ENCODE measurements at places on chromosomes 4 and X. TPM values are rescaled to one million over a fixed set of nuclear protein-coding genes. Genes with fewer than 3 reads are reported as not detected.

- DNase-seq, result peak; percentile 32
These were observed 57.8 kb downstream of the KIAA0232 start for GRCh38 chr4:6840062-6840976.

DNA sequence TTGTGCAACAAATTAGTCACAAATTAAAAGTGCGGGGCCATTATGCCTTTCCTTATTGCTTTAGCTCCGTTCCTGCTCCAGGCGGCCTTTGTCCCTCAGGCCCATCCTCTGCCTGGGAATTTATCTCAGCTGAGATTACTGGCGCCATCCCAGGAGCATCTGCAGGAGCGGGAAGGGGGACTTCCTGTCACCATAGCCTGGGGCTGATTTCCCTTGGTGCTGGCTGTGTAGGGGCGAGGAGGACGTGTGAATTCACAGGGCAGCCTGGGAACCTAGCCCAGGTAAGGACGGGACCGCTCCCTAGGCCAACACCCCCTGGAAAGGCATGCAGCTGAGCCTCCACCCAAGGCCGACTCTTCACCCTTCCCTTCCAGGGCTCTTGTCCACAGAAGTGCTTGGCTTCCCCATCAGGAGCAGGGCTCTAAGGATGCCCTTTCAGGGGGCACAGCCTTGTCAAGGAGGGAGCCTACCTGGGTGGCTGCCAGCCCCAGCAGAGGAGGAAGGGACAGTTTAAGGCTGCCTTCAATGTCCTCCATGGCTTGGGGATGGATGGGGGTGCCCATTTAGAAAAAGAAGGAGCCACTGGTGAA is 72.6 kb upstream of the NKX1-1 start:
- no peak for DNase-seq

- DNase-seq, result no peak
These were observed at the start of gene MMRN1 for GRCh38 chr4:89894649-89895550. TSS of gene MMRN1 (plus strand) at chr4:89894854. CDS start at chr4:89894972, 118 bp downstream.

GRCh38 chrX:15848576-15848975 is 6.0 kb downstream of the AP1S2 start:
- DNase-seq, result no peak

- DNase-seq, result no peak
These were observed 108.4 kb upstream of the AFAP1 start for GRCh38 chr4:8047837-8048678.

DNA sequence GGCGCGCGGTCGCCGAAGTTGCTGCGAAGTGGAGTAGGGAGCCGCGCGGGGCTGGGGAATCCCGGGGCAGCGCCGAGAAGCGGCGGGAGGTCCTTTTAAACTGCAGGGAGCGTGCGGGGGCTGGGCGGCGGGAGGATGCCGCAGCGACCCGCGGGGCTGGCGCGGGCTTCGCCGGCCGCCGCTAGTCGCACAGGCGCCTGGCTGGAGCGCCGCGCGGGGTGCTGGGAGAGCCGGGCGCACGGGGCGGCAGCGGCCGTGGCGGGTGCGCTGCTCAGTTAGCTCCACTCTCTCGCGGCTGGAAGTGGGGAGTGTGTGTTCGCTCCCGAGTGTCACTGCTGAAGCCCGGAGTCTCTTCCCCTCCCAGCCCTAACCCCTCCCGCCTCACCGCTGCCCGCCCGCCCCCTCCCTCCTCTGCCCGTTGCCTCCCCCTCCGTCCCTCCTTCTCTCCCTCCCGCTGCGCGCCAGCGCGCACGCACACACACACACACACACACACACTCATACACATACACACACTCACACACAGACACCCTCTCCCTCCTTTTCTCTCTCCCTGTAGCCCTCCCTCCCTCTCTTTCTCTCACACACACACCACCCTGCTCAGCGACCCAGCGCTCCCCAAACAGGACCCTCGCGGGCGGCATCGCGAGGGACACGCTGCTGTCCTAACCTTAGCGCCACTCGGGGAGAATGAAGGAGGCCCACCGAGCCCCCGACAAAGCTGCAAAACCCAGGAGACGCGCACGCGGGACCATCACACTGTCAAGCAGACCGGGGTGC is at the start of gene NDNF:
Gene NDNF (minus strand): TSS at position 312 of the 780 bp plus-strand sequence. CDS start 26,698 bp downstream, outside the sequence.
- no peak for DNase-seq

DNA sequence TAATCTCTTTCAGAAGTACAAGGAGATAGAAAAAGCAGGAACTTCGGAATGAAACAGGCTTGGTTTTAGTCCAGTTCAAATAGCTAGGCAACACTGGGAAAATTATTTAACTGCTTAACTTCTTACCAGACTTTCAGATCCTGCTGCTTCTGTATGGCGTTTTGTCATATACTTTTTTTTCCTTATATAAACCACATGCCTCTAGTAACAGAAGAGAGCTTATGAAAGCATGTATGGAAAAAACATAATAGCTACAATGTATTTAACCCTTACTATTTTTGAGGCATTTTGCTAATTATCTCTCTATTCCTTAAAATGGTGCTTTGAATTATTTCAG is 439.6 kb downstream of the INPP4B start:
- DNase-seq, result no peak

DNA sequence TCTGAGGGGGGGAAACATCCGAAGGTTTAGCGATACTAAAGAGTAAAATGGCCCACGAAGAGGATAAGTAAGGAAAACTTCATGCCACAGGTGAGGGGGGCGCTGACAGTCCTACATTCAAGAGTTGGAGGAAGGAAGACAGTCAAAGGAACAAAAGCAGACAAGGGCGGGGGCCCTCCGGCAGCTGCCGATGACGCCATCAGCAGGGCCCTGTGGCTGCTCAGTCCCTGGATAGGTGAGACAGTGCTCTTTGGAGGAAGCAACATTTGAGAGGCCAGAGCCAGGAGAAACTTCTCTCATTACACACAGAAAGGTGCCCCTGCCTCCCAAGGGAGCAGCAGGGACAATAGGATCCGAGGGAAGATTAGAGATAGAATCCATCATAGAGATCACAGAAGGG is 41.5 kb downstream of the RAB40AL start:
- no peak for DNase-seq

- DNase-seq, result no peak
These were observed 66.2 kb downstream of the AGA start for GRCh38 chr4:177376024-177376423.

DNA sequence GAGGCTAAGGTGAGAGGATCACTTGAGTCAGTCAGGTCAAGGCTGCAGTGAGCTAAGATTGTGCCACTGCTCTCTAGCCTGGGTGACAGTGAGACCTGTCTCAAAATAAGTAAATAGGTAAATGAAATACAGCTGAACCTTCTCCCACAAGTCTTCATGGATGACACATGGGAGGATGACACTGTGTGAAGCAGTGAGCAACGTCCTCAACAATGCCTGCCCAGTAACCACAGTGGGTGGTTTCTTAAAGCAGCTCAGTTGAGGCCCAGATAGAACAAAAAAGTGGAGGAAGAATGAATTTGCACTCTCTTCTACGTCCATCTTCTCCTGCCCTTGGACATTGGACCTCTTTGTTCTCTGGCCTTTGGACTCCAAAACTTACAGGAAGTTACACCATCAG is 52.7 kb downstream of the MSX1 start:
- no peak for DNase-seq

GRCh38 chr4:7361280-7361895 is 73.3 kb downstream of the PSAPL1 start:
- peak; percentile 74 for DNase-seq

The MTMR8 gene
- not detected for total RNA-seq

The PFKFB1 gene
- total RNA-seq, result not detected

The WAS gene
- 8.4 TPM for total RNA-seq

The KCTD8 gene
- not detected for total RNA-seq

The NPY2R gene
- not detected for total RNA-seq

The TDO2 gene
- total RNA-seq, result not detected

The FHDC1 gene
- 8.6 TPM for total RNA-seq

The PAGE1 gene
- total RNA-seq, result not detected

The NPY5R gene
- total RNA-seq, result not detected

Data from stomach (tissue), 19 donors.